ENCODE measurements at places on chromosomes 16 and 17. TPM values are rescaled to one million over a fixed set of nuclear protein-coding genes. Genes with fewer than 3 reads are reported as not detected.
A peak's percentile ranks its signal among the peaks of the same experiment; 100 is the strongest.

The FBXO39 gene
- not detected for polyA plus RNA-seq

The RND2 gene
- polyA plus RNA-seq: 3.7 TPM

The CCL8 gene
- 0.09 TPM for polyA plus RNA-seq

The C16orf92 gene
- not detected for polyA plus RNA-seq

The CANT1 gene
- polyA plus RNA-seq: 42.9 TPM

The KRT27 gene
- not detected for polyA plus RNA-seq

- DNase-seq: no peak
Measured at GRCh38 chr17:48728232-48729231, at the start of gene HOXB13. TSS of gene HOXB13 (minus strand) at chr17:48728750. CDS start at chr17:48728593, 157 bp downstream.

DNA sequence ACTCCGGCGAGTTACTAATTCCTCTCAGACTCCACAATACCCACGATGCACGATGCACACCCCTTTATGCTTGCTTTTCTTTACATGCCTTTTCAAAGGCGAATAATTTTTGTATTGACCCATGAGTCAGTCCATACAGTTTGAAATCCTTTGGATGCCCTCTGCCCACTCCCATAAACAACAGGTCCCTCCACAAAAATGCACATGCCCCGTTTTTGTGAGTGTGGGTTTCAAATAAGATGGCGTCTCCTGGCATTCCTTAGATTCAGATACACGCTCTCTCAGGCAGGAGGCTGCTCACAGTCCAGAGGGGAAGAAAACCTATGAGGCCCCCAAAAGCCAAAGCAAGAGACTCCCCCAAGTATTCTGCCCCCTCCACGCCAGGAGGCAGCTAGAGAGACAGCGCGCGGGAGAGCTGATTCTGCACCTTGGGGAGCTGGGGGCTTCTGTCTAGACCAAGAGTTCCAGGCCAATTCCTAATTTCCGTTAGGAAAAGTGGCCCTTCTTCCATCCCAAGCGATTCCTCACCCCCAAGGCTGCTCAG lies 19.6 kb upstream of the HOXB9 start:
- DNase-seq: no peak

GRCh38 chr16:67902831-67903230 lies 9.8 kb downstream of the PSKH1 start:
- no peak for DNase-seq

- DNase-seq: no peak
Measured at GRCh38 chr17:3669085-3669347, 404 bp downstream of the EMC6 start.

DNA sequence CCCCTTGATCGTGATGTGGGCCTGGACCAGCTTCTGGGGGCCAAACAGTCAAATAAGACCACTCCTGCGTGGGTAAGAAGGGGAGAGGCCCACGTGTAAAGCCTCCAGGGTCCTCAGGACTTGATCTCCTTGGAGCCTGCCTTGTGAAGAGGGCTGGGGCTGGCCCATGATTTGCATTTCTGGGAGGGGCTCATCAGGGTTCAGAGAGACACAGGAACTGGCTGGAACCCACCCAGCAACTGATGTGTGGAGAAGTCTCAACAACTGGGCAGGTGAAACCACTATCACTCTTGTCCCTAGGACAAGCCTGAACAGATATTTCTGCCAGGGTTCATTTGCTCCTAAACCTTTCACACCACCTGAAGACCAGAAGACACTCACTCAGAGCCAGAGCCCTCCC lies 214.7 kb downstream of the ZNF423 start:
- DNase-seq: no peak

DNA sequence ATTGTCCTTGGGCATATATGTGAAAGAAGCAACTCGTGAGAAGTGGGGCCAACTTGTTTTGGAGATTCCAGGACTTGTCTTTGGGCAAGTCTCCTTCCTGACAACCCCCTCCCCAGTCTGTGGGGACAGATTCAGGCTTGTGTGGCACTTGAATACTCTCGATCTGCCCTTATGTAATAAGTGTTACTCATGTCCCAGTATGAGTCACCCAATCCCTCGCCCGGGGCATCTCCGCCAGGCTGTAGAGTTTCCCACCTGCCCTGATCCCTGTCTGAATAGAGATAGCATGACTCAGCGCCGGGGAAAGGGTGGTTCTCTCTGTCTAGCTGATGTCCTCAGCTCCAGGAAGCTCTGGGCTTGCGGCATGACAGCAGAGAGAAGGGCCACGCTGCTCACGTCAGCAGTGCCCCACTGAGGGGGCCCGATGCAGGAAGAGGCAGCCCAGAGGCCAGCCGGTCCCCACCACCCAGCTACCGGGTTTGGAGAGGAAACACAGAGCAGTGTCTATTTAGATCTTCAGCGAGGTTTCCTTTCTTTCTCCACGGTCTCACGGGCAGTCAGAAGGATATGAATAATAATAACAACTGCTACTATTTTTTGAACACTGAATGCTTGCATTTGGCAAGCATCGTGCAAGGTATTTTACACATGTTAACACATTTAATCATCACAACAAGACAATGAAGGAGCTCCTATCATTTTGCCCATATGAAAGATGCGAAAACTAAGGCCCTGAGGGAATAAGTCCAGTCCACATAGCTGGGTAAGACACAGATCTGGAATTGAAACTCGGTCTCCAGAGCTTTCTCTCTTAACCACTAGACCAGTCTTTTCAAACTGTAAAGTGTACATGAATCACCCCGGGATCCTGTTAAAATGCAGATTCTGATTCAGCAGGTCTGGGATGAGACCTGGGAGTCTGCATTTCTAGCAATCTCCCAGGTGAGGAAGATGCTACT lies 426.7 kb upstream of the MAF start:
- DNase-seq: no peak

DNA sequence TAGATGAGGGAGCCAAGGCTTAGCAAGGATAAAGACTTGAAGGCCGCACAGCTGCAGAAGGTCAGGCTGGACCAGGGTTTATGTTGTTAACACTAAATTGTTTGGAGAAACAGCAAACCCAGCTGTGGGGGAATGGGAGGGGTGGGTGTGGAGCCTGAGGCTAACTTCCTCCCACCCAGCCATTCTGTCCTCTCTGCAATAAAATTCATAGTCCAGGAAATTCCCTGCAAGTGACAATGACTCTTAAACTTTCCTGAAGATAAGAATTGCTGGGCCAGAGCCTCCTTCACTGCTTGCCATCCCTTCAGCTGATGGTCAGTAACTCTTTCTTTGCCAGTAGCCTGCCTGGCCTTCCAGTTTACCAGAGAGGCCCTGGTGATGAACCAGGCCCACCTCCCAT lies 19.4 kb upstream of the ATP5MC1 start:
- peak; percentile 62 for DNase-seq

DNA sequence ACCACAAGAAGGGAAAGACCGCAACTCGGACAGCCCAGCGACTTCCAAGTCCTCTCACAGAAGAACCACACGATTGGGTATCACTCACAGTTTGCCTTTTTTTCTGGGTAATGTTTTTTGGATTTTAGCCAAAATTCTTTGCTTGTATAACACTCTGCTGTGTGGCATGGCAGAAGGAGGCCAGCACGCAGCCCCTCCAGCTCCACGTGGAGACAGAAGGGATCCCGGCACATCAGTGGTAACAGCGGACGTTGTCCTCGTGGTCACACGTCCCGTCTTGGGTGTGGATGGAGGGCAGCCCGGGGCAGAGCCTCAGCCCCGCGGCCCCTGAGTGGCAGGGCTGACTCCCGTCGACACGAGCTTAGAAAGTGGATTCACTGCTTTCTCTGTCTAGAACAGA lies 69.1 kb downstream of the KLHDC4 start:
- no peak for DNase-seq

DNA sequence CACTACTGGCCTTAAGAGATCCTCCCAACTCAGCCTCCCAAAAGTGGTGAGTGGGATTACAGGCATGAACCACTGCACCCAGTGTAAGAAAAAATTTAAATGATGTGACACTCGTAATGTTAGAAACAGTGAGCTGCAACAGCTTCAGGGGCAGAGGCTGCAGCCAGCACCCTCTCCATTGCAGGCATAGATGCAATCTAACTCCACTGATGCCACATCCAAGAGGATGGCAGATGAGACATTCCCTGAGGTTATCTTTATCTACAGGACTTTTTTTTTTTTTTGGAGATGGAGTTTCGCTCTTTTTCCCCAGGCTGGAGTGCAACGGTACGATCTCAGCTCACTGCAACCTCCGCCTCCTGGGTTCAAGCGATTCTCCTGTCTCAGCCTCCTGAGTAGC lies 19.9 kb downstream of the ZCCHC14 start:
- DNase-seq: no peak

GRCh38 chr17:59124665-59125064 lies 18.0 kb upstream of the TRIM37 start:
- no peak for DNase-seq

Measured in renal pelvis (tissue), 12 donors.